ENCODE measurements at places on chromosomes 11 and 22.

- DNase-seq: no peak
Observed at GRCh38 chr22:22945195-22945594, 57.6 kb downstream of the IGLL5 start.

GRCh38 chr11:4662876-4663275, 19.1 kb downstream of the OR51E1 start:
- no peak for DNase-seq

DNA sequence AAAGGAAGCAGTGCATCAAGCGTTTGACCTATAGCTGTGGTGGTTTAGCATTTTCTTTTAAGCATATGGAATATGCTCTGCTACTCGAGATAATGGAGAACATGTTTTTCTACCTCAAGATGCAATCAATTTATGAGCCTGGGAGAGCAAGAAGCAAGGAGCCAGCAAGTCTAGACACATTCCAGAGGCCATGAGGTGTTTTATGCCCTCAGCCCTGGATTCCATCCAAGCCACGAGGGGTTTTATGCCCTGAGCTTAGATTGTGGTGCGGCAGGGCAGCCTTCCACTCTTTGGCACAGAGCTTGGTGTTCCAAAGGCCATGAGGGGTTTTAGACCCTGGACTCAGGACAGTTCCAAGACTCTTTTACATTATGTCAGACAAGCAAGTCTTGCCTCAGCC, 11.7 kb upstream of the DNAJB13 start:
- no peak for DNase-seq

GRCh38 chr11:1221848-1222311, 986 bp upstream of the MUC5B start:
- DNase-seq: no peak

DNA sequence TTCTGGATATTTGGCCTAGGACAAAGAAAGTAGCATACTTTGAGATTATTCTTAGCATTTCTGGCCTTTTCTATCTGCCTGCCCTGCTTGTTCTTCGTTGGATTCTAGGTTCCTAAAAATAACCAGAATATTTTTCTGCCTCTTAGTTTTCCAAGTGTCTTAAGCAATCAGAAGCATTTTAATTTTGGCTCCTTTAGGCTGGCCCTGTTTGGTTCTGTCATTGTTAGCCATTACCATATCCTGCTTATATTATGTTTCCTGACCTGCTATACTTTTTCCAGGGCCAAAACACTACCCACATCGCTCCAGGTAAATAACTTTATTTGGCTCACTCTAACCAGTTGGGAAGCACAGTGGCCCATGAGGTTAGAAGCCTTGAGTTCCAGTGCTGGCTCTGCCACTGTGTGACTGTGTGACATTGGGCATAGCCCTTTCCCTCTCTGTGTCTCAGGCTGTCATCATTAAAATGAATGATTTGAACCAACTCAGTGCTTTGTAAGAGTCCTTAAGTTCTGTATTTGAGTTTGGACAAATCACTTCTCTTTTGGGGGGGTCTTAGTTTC, 91.1 kb downstream of the STIM1 start:
- no peak for DNase-seq

- no peak for DNase-seq
Observed at GRCh38 chr11:34234086-34234740, 123.6 kb downstream of the ABTB2 start.

Measured in D721Med (cell line).